ENCODE measurements at places on chromosomes 13 and 19. TPM values are rescaled to one million over a fixed set of nuclear protein-coding genes. Genes with fewer than 3 reads are reported as not detected.

Gene FPR1
- polyA plus RNA-seq, result 11.0 TPM

Gene CRX
- polyA plus RNA-seq, result not detected

Gene GFY
- not detected for polyA plus RNA-seq

Gene CPAMD8
- 11.4 TPM for polyA plus RNA-seq

Gene ACER1
- 0.35 TPM for polyA plus RNA-seq

Gene SPRED3
- polyA plus RNA-seq, result 0.60 TPM

Gene ZNF471
- 6.4 TPM for polyA plus RNA-seq

Gene DNAJC15
- 2.2 TPM for polyA plus RNA-seq

Gene MISP3
- polyA plus RNA-seq, result 0.80 TPM

Gene KLF2
- 48.7 TPM for polyA plus RNA-seq

Gene OR7D2
- not detected for polyA plus RNA-seq

Gene FGF9
- 1.5 TPM for polyA plus RNA-seq

Gene CABP5
- not detected for polyA plus RNA-seq

Gene ZSCAN4
- polyA plus RNA-seq, result 0.07 TPM

Gene KIR3DL2
- 0.32 TPM for polyA plus RNA-seq

Gene PCP2
- polyA plus RNA-seq, result 0.40 TPM

Gene OR4F17
- polyA plus RNA-seq, result not detected

DNA sequence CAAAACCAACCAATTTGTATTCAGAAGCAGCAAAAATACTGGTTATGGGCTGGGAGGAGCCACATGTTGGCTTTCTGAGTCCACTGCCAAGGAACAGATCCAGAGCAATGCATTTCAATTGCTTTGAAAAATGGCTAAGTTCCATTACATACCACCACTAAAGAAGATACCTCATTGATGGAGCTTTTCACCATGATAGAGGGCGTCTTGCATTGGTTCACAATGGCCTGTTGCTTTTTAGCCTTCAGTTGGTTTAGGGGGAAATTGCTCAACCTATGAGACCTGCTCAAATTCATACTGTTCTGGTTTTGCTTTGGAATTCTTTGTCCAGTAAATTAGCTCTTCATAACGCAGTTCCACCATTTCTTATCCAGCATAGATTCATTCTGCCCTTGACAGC is 21.2 kb upstream of the CPB2 start:
- no peak for DNase-seq

DNA sequence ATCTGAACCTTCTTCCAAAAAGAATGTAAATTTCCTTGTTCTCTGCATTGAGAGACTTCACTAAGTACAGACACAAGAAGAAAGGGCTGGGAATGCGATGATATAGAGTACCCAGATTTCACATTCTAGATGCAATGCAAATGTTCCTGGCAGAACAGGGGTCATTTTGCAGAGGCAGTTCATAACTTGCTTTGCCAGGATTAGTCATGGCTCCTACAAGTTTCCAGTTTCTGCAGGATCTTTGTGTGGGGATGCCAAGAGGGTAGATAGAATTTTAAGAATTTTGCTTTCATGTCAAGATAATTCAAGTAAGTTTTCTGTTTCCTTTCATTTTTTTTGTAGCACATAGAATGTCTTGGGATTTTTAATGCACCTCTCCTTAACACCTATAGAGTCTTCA is 181.2 kb downstream of the FGF9 start:
- DNase-seq, result no peak

DNA sequence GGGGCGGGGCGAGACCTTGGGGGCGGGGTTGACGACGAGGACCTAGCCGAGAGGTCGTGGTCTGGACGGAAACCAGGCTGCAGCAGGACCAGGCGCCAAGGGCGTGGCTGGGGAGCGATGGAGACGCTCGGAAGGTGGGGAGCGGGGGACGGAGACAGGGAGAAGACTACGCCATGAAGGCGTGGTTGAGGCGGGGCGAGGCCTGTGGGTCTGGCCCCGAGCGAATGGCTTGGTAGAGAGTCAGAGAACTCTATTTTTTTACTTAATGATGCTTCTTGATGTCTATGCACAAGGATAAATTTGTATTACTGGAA is 674 bp upstream of the FBXL12 start:
- DNase-seq, result no peak

- DNase-seq, result no peak
Observed at GRCh38 chr19:29308977-29309590, 96.1 kb upstream of the UQCRFS1 start.

- no peak for DNase-seq
Observed at GRCh38 chr19:55553217-55554182, 8.2 kb upstream of the SBK3 start.

- peak; percentile 46 for DNase-seq
Observed at GRCh38 chr19:41597600-41598041, 21.7 kb downstream of the CEACAM21 start.

- DNase-seq, result no peak
Observed at GRCh38 chr19:2261438-2262172, 5.4 kb upstream of the JSRP1 start.

- DNase-seq, result no peak
Observed at GRCh38 chr13:46206143-46206542, 5.6 kb upstream of the LRRC63 start.

DNA sequence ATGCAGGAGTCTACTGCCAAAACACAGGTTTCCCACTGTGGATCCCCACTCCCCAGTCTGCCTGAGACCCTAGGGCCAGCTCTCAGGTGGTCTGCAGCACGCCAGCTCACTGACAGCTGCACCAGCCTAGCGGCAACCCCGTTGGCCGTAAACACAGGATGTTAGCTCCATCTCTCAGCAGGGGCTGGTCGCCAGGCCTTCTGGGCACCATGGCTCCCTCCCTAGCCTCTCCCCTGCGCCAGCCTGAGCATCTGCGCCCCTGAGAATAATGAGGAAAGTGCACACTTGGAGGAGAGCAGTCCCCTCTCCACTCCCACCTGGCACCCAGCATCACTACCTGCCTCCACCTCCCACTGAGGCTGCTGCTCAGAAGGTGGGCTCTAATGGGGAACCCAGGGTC is 20.8 kb upstream of the EPHX3 start:
- DNase-seq, result no peak

DNA sequence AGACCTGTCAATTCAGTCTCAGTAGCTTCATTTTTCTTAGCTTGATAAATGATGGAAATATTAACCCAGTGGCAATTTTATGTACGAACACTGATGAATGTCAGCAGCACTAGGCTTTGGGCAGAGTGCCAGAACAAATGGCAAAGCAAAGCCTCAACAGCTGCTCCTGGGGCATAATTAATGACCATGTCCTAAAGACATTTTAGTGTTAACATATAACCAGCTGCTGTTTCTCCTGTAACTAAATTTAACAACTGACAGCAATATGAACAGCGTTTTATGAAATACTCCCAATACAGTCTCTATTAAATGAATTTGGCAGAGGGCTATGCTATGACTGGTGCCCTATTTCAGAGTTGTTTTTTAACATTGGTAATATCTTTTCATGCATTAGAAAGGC is 47.1 kb downstream of the ZNF568 start:
- no peak for DNase-seq

GRCh38 chr13:72204291-72204690 is 337.3 kb upstream of the DACH1 start:
- DNase-seq, result no peak

- DNase-seq, result no peak
Observed at GRCh38 chr13:93963266-93964145, 516.0 kb downstream of the DCT start.

DNA sequence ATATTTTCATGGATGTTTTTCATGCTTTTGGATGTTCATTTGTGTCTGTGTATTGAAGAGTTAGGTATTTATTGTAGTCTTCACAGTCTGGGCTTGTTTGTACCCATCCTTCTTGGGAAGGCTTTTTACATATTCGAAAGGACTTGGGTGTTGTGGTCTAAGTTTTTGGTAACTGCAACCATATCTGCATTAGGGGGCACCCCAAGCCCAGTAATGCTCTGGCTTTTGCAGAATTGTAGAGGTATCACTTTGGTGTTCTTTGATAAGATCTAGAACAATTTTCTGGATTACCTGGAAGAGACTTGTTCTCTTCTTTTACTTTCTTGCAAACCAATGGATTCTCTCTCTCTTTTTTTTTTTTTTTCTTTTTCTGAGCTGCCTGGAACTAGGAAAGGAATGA is 581.3 kb downstream of the DACH1 start:
- no peak for DNase-seq

DNA sequence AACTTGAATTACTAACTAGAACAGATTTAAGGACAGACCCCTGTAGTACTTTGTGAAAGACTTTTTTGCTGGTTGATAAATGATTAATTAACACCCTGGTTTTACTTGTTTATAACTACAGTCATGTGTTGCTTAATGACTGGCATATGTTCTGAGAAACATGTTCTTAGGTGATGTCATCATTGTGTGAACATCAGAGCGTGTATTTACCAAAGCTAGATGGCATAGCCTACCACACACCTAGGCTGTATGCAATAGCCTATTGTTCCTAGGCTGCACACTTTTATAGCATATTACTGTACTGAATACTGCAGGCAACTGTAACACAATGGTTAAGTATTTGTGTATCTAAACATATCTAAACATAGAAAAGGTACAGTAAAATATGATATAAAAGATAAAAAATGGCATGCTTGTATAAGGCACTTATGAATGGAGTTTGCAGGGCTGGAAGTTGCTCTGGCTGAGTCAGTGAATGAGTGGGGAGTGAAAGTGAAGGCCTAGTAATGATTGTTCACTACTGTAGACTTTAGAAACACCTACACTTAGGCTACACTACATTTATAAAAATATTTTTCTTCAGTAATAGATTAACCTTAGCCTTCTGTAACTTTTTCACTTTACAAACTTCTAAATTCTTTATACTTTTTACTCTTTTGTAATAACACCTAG is 260.3 kb downstream of the KCNRG start:
- no peak for DNase-seq

GRCh38 chr13:69793783-69794453 is 313.7 kb upstream of the ATXN8OS start:
- no peak for DNase-seq

DNA sequence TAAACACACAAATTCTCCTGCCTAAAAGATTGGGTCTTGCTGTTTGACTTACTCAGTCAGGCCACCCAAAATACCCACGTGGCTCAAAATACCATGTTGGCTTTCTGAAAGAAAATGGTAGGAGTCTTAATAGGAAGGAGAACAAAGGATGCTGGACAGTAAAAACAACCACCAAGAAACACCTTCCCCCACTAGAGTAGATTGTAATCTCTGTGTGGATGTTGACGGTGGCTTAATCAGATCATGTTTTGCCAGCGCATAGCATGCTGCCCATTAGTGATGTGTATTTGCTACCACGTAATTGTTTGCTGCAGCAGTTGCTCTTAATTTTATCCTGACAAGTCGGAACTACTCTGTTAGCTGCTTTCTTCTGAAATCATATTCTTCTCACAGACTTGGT is 1229.3 kb upstream of the SLC10A2 start:
- no peak for DNase-seq

DNA sequence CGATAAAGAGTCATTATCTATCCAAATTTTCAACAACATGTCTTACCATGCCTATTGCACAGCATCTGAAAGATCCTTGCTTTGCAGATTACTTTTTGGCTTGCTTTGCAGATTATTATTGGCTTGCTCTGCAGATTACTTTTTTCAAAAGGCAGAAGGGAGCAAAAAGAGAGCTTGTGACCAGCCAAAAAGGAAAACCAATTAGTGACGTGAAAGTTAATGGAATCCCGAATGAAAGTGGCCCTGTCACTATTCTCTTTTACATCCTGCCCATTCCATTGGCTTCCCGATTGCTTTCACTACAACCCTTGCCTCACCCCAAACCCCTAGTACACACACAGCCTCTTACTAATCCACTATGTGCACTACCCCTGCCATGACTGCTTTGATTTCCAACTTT is 81.3 kb downstream of the LHFPL6 start:
- DNase-seq, result no peak

- DNase-seq, result no peak
Observed at GRCh38 chr19:28456252-28456651, 756.7 kb downstream of the UQCRFS1 start.

GRCh38 chr13:89695343-89696257 is 1651.9 kb upstream of the MIR17HG start:
- DNase-seq, result no peak

GRCh38 chr13:51524829-51525566 is 59.3 kb upstream of the WDFY2 start:
- DNase-seq, result no peak

- DNase-seq, result no peak
Observed at GRCh38 chr19:46350758-46351159, 3.9 kb downstream of the PPP5C start.

GRCh38 chr19:3669947-3670795 is 30.1 kb downstream of the PIP5K1C start:
- DNase-seq, result peak; percentile 84

Measured in ovary (tissue), 10 donors.